EL (cell line): ENCODE measurements at places on chromosomes 2 and 18.

GRCh38 chr18:35458271-35458670 is 39.5 kb downstream of the INO80C start:
- DNase-seq, result no peak

GRCh38 chr2:96204836-96205624 is 3.6 kb downstream of the STARD7 start:
- no peak for DNase-seq

DNA sequence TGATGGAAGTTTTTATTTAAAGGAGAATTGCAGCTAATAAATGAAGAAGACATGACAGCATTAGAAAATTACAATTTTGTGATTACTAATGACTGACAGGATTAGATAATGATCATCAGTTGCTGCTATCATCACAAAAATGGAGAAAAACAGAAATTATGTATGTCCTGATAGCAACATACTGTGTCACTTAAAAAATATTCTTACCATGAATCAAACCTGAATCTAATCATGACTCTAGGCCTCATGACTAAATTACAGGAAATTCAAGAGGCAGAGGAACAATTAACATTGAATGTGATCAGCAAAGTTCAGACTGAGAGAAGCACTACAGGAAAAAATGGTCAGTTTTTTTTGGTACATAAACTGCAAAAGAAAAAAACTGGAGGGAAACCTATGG is 147.8 kb downstream of the PMAIP1 start:
- peak; percentile 52 for DNase-seq

DNA sequence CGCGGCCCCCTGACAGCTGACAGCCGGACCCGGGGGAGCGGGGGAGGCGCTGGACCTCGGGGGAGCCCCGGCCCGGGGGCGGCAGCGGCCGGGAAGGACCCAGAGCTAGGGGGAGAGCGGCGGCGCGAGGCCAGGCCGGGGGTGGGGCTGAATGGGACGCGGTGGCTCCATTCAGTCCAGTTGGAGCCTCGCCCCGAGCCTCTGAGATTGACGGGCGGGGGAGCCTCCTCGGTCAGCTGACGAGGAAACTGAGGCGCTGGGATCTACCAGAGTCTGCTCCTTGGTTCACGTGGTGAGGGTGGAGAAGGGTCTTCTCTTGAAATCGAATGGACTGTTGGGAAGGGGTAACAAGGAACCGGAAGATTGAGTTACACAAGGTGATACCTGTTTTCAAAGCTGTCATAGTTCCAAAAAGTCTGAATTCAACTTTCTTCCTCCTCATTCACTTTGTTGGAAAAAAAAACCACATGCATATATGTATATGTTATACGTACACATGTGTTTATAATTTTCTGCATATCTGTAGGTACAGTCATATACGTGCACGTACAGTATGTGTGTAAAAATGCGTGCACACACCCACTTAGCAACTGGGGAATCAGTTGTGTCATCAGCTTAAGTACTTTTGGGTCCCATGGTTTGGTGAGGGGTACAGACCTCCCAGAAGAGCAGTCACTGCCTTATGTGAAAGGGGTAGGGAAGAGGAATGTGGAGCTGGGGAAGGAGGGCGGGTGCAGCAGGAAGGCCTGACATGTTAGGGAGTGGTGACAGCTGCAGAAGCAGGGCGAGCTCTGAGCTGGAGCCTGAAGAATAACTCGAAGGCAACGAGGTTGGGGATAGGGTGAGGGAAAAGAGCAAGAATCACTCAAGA is 628 bp downstream of the PPP1R7 start:
- peak; percentile 8 for DNase-seq

DNA sequence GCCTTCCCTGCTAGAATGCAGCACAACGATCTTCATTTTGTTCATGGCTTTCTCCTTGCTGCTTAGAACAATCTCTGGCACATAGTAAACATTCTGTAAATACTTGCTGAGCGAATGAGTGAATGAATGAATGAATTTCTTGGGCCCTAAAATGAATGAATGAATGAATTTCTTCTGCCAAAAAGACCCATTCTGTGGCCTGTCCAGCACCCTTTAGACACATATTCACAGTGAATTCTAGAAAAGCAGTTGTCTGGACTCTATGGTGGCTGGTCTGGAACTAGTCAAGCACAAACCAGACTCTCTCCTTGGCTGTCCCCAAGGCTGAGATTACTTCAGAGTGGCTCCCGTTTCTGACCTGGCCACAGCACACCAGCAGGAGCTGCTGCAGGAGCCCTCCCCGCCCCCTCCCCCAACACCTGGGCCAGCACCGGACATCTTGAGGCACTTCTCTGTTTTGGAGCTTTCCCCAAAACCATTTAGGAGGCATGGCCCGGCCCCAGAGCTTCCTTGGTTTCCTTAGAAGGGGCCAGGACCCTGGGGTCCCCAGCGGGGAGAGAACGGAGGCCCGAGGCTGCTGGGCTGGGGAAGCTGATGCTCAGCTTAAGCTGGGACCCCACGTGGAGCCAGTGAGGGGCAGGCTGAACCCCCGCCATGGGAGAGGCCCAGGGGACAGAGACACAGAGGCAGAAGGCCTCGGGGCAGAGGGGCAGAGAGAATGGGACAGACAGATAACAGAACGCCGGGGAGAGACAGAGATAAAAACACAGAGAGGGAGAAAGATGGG is 159.0 kb downstream of the ZFP36L2 start:
- no peak for DNase-seq

DNA sequence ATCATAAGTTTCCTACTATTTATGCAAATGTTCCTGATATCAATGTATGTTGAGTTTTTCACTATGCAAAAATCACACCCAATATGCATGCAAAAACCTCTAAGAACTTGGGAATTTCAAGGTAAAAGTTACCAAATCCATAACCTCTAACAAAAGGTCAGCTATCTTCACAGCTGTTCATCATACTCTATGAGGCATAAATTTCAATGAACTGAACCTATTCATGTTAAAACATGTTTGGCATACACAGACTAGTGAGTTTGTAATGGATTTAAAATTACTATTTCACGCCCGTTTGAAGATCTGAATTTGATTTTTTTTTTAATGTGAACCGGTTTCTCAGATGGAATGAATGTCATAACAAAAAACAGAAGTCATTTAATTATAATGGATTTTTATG is 100.2 kb downstream of the ATAD2B start:
- no peak for DNase-seq

DNA sequence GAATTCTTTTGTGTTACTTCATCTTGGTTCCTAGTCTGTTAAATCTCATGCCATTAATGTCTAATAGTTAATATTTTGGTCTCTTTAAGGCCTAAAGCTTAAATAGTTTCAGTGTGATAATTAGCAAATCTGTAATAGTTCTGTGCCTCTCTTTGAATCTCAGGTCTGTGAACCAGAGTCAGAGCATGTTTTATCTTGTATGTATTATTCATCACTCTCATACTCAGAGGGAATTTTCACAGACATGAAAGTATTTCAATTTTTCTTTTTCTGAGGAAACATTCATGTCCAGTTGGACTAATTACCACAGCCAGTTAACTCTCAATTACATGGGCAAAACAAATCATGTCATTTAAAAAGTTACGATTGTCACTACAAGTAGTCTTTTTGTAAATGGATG is 931.9 kb upstream of the SLC39A10 start:
- no peak for DNase-seq

DNA sequence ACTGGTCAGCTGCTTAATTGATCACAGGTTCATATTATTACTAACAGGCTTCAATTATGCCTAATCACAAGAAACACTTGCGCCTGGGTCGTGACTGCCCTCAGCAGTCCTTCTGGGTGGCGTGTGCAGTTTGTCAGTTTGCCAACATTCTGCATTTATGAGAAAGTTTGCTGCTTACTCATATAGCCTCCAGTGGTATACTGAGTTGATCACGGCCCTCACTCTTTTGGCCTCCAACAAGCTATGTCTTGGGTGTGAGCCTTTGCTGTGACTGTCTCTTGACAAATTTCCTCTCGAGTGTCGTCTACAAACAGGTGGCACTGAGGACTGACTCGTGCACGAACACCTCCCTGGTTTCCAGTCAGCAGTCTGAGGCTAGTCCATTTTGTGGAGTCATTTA is 27.3 kb downstream of the DCDC2C start:
- DNase-seq, result peak; percentile 65
